ENCODE measurements at places on chromosomes 4 and X. TPM values are rescaled to one million over a fixed set of nuclear protein-coding genes. Genes with fewer than 3 reads are reported as not detected.

DNA sequence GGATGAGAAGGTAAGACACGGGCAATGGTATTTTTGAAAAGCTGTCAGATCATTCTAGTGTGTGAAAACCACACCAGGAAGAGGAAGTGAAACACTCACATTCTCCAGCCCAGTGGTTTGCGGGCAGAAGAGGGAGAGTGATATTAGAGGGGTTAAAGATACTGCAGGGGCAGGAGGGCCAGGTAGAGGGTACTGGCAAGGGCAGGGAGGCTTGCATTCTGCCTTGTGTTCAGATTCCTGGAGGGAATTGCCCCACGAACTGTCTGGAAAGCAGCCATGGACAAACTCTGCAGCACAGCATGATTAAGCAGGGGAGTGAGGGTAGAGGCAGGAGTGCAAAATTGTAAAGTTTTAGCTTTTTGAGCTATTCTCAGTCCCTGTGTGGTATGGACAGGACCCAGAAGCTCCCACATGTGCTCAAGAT, 30.9 kb downstream of the NIPAL1 start:
- no peaks in the 10 kb centered on the region for H3K36me3 ChIP-seq
- peaks cover 2% of the 10 kb centered on the region for H3K27me3 ChIP-seq
- H3K4me1 ChIP-seq: peaks cover 49% of the 10 kb centered on the region
- peak overlapping the region; percentile 81 for H3K4me3 ChIP-seq
- peak; percentile 55 for DNase-seq

GRCh38 chrX:34555481-34555880, 101.6 kb downstream of the TMEM47 start:
- no peak overlapping the region for H3K27ac ChIP-seq
- no peaks in the 10 kb centered on the region for H3K36me3 ChIP-seq
- H3K4me3 ChIP-seq: no peak overlapping the region
- no peaks in the 10 kb centered on the region for H3K27me3 ChIP-seq
- no peak for DNase-seq

DNA sequence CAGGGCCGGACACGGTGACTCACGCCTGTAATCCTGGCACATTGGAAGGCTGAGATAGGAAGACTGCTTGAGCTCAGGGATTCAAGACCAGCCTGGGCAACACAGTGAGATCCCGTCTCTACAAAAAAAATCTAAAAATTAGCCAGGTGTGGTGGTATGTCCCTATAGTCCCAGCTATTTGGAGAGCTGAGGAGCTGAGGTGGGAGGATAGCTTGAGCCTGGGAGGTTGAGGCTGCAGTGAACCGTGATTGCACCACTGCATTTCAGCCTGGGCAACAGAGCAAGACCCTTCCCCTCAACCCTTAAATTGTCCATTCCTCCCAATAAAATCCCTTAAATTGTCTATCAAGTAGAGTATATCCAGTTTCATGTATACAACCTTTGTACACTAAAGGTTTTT, 17.0 kb downstream of the OTUD6A start:
- no peak for DNase-seq
- H3K27me3 ChIP-seq: no peaks in the 10 kb centered on the region
- no peak overlapping the region for H3K4me3 ChIP-seq
- no peaks in the 10 kb centered on the region for H3K4me1 ChIP-seq
- no peak overlapping the region for H3K27ac ChIP-seq
- no peaks in the 10 kb centered on the region for H3K36me3 ChIP-seq

Gene MUC7
- not detected for total RNA-seq

Gene BBS7
- 13.7 TPM for total RNA-seq

DNA sequence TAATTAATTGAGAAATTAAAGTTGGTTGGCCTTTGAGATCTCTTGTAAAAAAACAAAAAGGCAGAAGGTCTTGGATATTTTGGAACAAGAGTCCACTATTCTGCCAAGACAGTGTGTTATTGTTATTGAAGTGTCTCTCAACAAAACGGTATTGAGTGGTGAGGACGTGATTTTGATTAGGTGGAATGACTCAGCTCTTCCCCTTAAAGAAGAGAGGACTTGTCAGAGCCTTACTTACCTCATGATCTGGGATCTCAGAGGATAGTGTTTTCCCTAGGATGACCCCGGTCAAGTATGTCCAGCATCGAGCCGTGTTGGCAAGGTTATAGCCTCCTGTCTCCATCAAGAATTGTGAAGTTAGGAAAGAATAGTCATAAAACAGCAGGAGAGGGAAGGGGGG, 110.9 kb downstream of the HDAC8 start:
- no peak overlapping the region for H3K4me3 ChIP-seq
- H3K36me3 ChIP-seq: peaks cover 56% of the 10 kb centered on the region
- H3K27me3 ChIP-seq: no peaks in the 10 kb centered on the region

- no peaks in the 10 kb centered on the region for H3K27me3 ChIP-seq
- H3K4me1 ChIP-seq: no peaks in the 10 kb centered on the region
- H3K36me3 ChIP-seq: no peaks in the 10 kb centered on the region
- no peak overlapping the region for H3K27ac ChIP-seq
- H3K4me3 ChIP-seq: no peak overlapping the region
These were observed 34.9 kb upstream of the ANXA10 start for GRCh38 chr4:168057412-168057811.

Gene STPG2
- total RNA-seq: 0.47 TPM

GRCh38 chrX:132022198-132022966, 720 bp upstream of the STK26 start:
- peaks cover under 1% of the 10 kb centered on the region for H3K36me3 ChIP-seq
- peak; percentile 3 for DNase-seq
- no peaks in the 10 kb centered on the region for H3K27me3 ChIP-seq
- H3K4me1 ChIP-seq: peaks cover 3% of the 10 kb centered on the region

DNA sequence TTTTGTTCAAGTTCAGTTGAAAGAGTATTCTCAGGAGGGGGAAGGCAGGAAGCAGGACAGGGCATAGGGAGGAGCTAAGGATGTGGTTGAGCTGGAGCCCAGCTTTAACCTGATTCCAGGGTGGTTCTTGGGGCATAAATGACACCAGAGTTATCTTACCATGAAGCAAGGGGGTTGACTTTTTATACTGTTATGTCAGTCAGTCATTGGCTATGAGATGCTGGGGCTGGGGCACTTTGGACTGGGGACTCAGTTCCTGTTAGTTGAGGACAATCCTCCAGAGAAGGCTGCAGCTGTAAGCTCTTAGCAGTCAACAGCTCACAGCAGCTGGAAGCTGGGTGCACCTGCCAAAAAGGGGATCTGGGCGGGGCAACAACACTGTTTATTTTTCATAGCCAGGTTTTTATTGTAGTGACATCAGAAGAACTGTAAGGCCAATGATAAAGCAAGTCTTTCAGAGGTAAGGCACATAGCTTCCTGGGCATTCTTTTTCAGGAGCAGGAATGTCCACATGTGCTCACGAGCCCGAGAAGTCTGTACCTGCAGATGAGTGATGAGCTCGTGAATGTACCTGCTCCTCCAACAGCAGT, 78.5 kb downstream of the MID1IP1 start:
- peak; percentile 16 for DNase-seq
- H3K27me3 ChIP-seq: no peaks in the 10 kb centered on the region
- no peak overlapping the region for H3K27ac ChIP-seq
- H3K36me3 ChIP-seq: no peaks in the 10 kb centered on the region
- peaks cover 19% of the 10 kb centered on the region for H3K4me1 ChIP-seq
- peak overlapping the region; percentile 49 for H3K4me3 ChIP-seq

GRCh38 chrX:103607364-103608305, at the start of gene TCEAL3:
TCEAL3 (plus strand) TSS chrX:103607963; CDS start chrX:103609065, 1,102 bp downstream.
- peak; percentile 43 for DNase-seq
- peak within 1 kb of the TSS; percentile 93 for H3K4me3 ChIP-seq
- H3K27me3 ChIP-seq: no peaks in the 10 kb centered on the region
- H3K36me3 ChIP-seq: no peaks in the 10 kb centered on the region
- H3K4me1 ChIP-seq: peaks cover 7% of the 10 kb centered on the region
- H3K27ac ChIP-seq: peak within 1 kb of the TSS; percentile 85

- H3K36me3 ChIP-seq: no peaks in the 10 kb centered on the region
- no peaks in the 10 kb centered on the region for H3K4me1 ChIP-seq
- no peak overlapping the region for H3K4me3 ChIP-seq
- no peak overlapping the region for H3K27ac ChIP-seq
- peaks cover 6% of the 10 kb centered on the region for H3K27me3 ChIP-seq
These were observed 42.0 kb downstream of the MFAP3L start for GRCh38 chr4:169984173-169984572.

Gene F8A1
- total RNA-seq: 47.9 TPM

- DNase-seq: no peak
- H3K4me1 ChIP-seq: no peaks in the 10 kb centered on the region
- H3K36me3 ChIP-seq: no peaks in the 10 kb centered on the region
- peaks cover 32% of the 10 kb centered on the region for H3K27me3 ChIP-seq
These were observed 1.0 kb downstream of the SLITRK4 start for GRCh38 chrX:143634663-143635455.

Gene TIMP1
- total RNA-seq: 31.3 TPM

Gene RHOXF1
- 1.7 TPM for total RNA-seq

GRCh38 chr4:8207314-8207713, 8.2 kb downstream of the SH3TC1 start:
- H3K4me1 ChIP-seq: peaks cover 20% of the 10 kb centered on the region
- no peaks in the 10 kb centered on the region for H3K27me3 ChIP-seq
- H3K4me3 ChIP-seq: no peak overlapping the region
- H3K36me3 ChIP-seq: peaks cover 16% of the 10 kb centered on the region
- no peak overlapping the region for H3K27ac ChIP-seq
- DNase-seq: no peak

Gene H2BW2
- not detected for total RNA-seq

Gene USP51
- total RNA-seq: 4.6 TPM

Gene VCX3B
- not detected for total RNA-seq

DNA sequence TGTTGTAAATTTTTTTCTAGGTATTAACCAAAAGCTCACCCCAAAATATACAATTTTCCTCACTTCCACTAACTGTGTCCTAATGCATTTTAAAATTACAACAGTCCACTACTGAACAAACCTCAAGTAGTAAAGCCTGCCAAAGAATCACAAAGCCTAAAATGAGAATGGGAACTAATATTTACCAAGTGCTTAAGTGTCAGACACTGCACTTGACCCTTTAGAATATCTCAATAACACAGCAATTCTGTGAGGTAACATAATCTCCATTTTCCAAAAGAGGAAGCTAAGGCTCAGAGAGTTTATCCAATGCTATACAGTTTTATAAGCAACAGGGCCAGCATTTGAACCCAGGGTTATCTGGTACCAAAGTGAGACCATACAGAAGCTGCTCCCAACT, 4.9 kb downstream of the SLC9A7 start:
- H3K36me3 ChIP-seq: no peaks in the 10 kb centered on the region
- DNase-seq: no peak
- peaks cover 9% of the 10 kb centered on the region for H3K4me1 ChIP-seq
- H3K27ac ChIP-seq: no peak overlapping the region
- H3K4me3 ChIP-seq: no peak overlapping the region
- no peaks in the 10 kb centered on the region for H3K27me3 ChIP-seq

DNA sequence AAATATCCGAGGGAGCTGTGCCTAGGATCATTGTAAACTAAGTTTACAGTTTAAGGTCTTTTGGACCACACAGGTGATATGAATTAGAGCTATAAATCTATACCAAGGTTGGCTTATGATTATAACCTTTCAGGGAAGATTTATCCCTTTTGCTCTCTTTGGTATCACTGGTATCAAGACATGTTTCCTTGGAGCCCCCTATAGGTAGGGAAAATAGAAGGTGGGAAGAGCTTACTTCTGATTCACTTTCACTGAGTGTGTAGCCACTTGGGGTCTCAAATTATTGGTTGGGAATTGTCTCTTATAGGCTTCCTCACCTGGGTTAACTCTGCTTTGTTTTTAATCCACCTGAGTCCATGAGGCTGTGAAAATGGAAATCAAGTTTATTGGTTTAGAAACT, 262.1 kb upstream of the NR3C2 start:
- no peaks in the 10 kb centered on the region for H3K36me3 ChIP-seq
- no peak overlapping the region for H3K27ac ChIP-seq
- H3K4me1 ChIP-seq: no peaks in the 10 kb centered on the region
- no peaks in the 10 kb centered on the region for H3K27me3 ChIP-seq

DNA sequence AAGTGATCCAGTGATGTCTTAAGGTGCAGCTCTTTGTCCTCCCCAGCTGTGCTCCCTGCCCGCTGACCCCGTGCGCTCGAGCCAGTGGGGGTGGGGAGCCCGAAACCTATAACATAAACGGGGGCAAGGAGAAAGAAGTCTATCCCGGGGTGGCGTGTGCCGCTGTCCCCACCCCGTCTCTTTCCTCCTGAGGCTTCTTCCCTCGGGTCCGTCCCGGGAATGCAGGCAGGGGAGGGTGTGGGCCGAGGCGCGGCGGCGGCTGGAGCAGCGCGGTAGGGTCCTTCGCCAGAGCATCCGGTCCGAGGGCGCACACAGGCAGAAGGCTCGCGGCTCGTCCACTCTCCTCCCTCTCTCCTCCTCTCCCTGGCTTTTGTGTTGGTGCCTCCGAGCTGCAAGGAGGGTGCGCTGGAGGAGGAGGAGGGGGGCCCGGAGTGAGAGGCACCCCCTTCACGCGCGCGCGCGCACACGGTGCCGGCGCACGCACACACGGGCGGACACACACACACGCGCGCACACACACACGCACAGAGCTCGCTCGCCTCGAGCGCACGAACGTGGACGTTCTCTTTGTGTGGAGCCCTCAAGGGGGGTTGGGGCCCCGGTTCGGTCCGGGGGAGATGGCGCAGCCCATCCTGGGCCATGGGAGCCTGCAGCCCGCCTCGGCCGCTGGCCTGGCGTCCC, at the start of gene RAB33A:
RAB33A (plus strand) TSS at position 517 of the 681 bp plus-strand sequence; CDS start at position 618, 101 bp downstream.
- no peaks in the 10 kb centered on the region for H3K27me3 ChIP-seq
- H3K4me3 ChIP-seq: peak within 1 kb of the TSS; percentile 88
- peak; percentile 57 for DNase-seq
- peak within 1 kb of the TSS; percentile 89 for H3K27ac ChIP-seq
- H3K4me1 ChIP-seq: peaks cover 43% of the 10 kb centered on the region

- no peak for DNase-seq
- H3K27ac ChIP-seq: no peak overlapping the region
- no peak overlapping the region for H3K4me3 ChIP-seq
- H3K27me3 ChIP-seq: no peaks in the 10 kb centered on the region
These were observed 1184.4 kb downstream of the RPA4 start for GRCh38 chrX:98068024-98068580.

GRCh38 chr4:8045909-8046308, 106.2 kb upstream of the AFAP1 start:
- no peak overlapping the region for H3K27ac ChIP-seq
- H3K4me3 ChIP-seq: no peak overlapping the region
- no peaks in the 10 kb centered on the region for H3K36me3 ChIP-seq
- no peak for DNase-seq
- H3K4me1 ChIP-seq: peaks cover 3% of the 10 kb centered on the region
- peaks cover 4% of the 10 kb centered on the region for H3K27me3 ChIP-seq

- H3K27me3 ChIP-seq: peaks cover 14% of the 10 kb centered on the region
- DNase-seq: no peak
- no peaks in the 10 kb centered on the region for H3K4me1 ChIP-seq
- H3K36me3 ChIP-seq: no peaks in the 10 kb centered on the region
- H3K4me3 ChIP-seq: no peak overlapping the region
- H3K27ac ChIP-seq: no peak overlapping the region
These were observed 37.9 kb downstream of the CCDC158 start for GRCh38 chr4:76383001-76383400.

- no peaks in the 10 kb centered on the region for H3K36me3 ChIP-seq
- H3K27ac ChIP-seq: no peak overlapping the region
- no peak for DNase-seq
These were observed 18.6 kb upstream of the RAB40A start for GRCh38 chrX:103537871-103538387.

DNA sequence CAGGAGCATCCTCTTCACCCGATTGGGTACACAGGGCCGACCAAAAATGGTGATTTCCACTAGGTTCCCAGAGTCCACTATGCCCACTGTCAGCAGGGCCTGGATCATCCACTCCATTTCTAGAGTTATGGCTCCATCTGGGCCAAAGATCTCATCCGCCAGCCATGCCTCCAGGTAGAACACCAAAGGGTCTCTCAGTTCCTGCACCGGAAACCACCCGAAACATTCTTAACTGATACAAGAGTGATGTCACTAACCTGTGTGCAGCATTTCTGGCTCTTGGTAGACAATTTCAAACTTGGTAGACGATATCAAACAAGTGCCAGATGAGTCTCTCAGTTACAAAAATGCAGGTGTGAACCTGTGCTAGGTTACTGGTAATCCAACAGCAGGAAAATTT, 306.1 kb downstream of the BCOR start:
- DNase-seq: no peak
- H3K4me3 ChIP-seq: no peak overlapping the region
- peaks cover 2% of the 10 kb centered on the region for H3K4me1 ChIP-seq
